ENCODE measurements at places on chromosomes 1 and 21. TPM values are rescaled to one million over a fixed set of nuclear protein-coding genes. Genes with fewer than 3 reads are reported as not detected.

Gene TCHH
- under 0.01 TPM for total RNA-seq

Gene CELA3B
- 0.40 TPM for total RNA-seq

Gene SPATC1L
- total RNA-seq: 6.7 TPM

Gene GUCA2A
- total RNA-seq: not detected

Gene BTF3L4
- 68.4 TPM for total RNA-seq

Gene KCNE1
- total RNA-seq: 0.27 TPM

Gene FRRS1
- 2.0 TPM for total RNA-seq

Gene KRTAP10-7
- not detected for total RNA-seq

Gene LIN28A
- not detected for total RNA-seq

Gene ZSWIM5
- 0.65 TPM for total RNA-seq

Gene CLSTN1
- 82.9 TPM for total RNA-seq

Gene WDR26
- total RNA-seq: 98.6 TPM

Gene DNAI4
- total RNA-seq: 2.1 TPM

Gene SPRR2F
- total RNA-seq: not detected

Gene PKLR
- not detected for total RNA-seq

Gene OTUD7B
- total RNA-seq: 19.0 TPM

Gene VASH2
- total RNA-seq: 0.14 TPM

Gene TRIM46
- 7.2 TPM for total RNA-seq

Gene HAX1
- total RNA-seq: 102 TPM

Gene NBPF10
- 0.86 TPM for total RNA-seq

Gene PTPRF
- 139 TPM for total RNA-seq

Gene BRINP3
- total RNA-seq: not detected

Gene GLUL
- total RNA-seq: 181 TPM

Gene LEFTY2
- total RNA-seq: not detected

Gene AMY1C
- total RNA-seq: not detected

Gene TMPRSS2
- total RNA-seq: not detected

Gene OR2T12
- total RNA-seq: not detected

Data from thoracic aorta endothelial cell (primary cell).